ENCODE measurements at places on chromosomes 16 and 17. TPM values are rescaled to one million over a fixed set of nuclear protein-coding genes. Genes with fewer than 3 reads are reported as not detected.

DNA sequence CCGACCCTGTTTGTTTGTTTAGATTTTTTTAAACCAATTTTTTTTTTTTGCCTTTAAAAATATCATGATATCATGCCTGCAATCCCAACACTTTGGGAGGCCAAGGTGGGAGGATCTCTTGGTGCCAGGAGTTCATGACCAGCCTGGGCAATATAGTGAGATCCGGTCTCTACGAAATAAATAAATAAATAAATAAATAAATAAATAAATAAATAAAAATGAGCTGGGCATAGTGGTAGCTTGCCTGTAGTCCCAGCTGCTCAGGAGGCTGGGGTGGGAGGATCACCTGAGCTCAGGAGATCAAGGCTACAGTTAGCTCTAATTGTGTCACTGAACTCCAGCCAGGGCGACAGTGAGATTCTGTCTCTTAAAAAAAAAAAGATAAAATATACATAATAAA lies 8.1 kb upstream of the IGF2BP1 start:
- no peak for DNase-seq

DNAI2 gene
- polyA plus RNA-seq = not detected

DNA sequence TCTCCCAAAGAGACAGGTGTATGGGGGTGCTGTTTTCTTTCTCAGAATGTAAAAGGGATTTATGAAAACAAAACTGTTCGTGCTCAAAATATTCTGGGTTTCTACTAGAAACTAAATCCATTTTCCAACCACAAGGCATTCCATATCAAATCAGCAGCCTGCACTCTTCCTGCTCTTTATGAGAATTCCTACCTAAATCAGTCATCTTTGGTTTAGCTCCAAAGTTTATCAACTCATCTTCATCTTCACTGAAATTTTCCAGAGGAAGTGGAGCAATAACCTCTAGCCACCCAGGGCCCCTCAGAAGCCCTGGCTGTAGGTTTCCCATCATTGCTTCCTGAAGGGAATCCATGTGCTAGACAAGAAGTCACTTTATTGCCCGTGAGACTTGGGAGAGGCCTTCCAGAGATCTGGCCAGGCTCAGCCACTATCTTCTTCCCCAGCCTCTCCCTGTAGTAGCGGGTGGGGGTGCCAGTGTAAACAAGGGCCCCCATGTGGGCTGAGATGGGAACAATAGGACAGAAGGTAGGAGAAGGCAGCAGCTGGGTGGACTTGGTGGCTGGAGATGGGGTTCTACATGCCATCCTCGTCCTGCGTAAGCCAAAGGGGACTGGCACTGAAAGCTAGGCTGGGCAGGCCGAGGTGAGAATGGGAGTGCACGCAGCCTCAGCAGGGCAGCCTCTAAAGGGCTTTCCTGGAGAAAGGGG lies 22.0 kb upstream of the ALDH3A1 start:
- no peak for DNase-seq

GRCh38 chr17:4548061-4548461 lies 7.1 kb downstream of the MYBBP1A start:
- no peak for DNase-seq

GRCh38 chr17:866568-867103 lies 84.5 kb downstream of the MRM3 start:
- no peak for DNase-seq

DNA sequence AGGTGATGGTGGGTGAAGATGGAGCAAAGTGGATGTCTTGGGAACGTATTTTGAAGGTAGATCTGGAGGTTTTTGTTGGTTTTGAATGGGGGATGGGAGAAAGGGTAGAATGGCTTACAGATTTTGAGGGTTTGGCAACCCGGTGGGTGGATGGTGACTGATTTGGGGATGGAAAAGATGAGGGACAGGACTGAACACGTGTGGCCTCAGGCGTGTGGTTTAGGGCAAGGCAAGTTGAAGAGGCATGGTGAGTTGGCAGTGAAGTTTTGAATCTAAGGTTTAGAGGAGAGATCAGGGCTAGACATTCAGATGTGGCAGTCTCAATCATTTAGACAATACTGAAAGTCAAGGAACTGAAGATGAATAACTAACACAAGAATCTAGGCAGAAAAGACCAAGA lies 5.0 kb upstream of the DCTPP1 start:
- no peak for DNase-seq

UNC13D gene
- polyA plus RNA-seq = 7.7 TPM

SPATA22 gene
- 0.82 TPM for polyA plus RNA-seq

- DNase-seq = peak; percentile 10
These were observed 228.5 kb upstream of the PMFBP1 start for GRCh38 chr16:72400257-72401083.

DNA sequence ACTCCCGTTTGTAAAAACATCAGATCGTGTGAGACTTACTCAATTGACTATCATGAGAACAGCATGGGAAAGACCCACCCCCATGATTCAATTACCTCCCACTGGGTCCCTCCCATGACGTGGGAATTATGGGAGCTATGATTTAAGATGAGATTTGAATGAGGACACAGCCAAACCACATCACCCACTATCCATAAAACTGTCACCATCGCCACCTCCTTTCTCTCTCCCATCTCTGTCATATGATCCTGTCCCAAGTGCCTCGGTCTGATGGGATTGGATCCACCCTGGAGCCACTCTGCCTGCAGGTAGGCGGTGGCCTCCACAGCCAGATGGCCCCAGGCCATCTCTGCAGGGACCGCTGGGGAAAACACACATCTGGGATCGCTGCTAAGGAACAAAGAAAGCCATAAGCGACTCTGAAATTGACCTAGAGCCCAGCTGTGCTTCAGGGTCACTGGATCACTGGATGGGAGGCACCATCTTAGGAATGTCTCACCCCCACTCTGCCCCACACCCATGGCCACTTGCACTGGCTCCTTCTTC lies 61.2 kb downstream of the TMEM186 start:
- no peak for DNase-seq

- DNase-seq = peak; percentile 81
These were observed at the start of gene CANT1 for GRCh38 chr17:79009397-79010303. TSS of gene CANT1 (minus strand) at chr17:79009764. CDS start at chr17:78997622, 12,142 bp downstream.

- no peak for DNase-seq
These were observed 23.1 kb upstream of the BAHCC1 start for GRCh38 chr17:81371910-81372760.

RAC3 gene
- polyA plus RNA-seq = 14.1 TPM

TMIGD1 gene
- 1.4 TPM for polyA plus RNA-seq
